AG08395 (cell line): ENCODE measurements at places on chromosomes 1 and 21.

DNA sequence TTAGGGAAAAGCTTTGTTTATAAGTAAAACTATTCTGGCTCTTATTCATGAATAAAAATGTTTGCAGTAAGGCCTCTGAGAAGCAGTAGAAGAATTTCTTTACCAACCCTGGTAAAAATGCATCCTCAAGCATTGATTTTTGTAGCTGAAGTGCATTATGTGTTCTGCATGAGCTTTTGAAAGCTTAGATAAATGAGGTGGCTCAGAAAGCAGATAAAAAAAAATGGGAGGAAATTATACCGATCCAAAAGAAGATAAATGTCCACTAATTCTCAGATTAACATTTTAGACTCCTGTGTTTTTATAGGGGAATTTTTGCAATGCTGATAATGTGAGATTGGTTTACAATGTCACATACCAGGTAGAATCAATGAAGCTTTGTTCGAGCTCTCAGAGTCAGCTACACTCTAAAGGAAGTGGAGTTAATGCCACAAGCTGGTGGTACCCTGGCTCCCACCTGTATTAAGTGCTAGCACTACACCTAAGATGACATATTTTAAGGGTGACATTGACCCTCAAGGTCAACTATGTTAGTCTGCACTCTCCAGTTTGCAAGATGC, 85.5 kb upstream of the SELENON start:
- no peak for DNase-seq

DNA sequence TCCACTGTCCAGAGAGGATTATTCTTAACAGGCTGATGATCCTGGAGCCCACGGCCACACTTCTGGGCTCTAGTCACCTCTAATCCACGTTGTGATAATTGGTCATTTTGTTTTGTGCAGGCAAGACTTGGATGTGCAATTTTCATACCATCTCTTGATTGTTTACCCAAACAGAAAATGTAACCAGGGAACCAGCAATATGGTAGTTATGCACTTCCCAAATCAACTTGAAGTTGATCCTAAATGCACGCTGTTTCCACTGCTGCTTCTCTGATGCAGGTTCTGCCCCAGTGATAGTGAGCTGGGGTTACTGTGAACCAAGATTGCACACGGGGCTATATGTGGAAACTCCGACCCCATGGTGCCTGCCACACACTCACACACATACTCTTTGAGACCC, 14.7 kb upstream of the KCNJ15 start:
- DNase-seq, result no peak

- peak; percentile 22 for DNase-seq
Measured at GRCh38 chr1:45442272-45442671, 48.7 kb downstream of the TESK2 start.

DNA sequence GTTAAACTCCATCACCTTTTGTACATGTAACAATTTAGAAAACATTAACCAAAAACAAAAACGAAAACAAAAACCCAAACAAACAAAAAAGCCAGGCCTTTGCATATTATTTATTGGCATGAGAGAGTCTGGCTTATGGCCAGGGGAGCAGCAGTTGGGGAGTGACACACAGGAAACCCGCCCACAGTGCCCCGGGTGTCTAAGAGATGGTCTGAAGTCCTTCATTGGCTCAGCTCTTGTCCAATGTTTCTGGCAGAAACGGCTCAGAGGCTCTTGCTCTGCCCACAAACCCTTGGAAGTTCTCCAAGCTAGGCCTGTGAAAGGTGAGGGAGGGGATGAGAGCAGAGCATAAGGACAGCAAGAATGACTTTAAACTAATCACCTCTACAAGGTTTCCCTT, 131.5 kb downstream of the CNIH3 start:
- DNase-seq, result peak; percentile 60

GRCh38 chr21:35346697-35347096, 297.6 kb upstream of the RUNX1 start:
- DNase-seq, result no peak

DNA sequence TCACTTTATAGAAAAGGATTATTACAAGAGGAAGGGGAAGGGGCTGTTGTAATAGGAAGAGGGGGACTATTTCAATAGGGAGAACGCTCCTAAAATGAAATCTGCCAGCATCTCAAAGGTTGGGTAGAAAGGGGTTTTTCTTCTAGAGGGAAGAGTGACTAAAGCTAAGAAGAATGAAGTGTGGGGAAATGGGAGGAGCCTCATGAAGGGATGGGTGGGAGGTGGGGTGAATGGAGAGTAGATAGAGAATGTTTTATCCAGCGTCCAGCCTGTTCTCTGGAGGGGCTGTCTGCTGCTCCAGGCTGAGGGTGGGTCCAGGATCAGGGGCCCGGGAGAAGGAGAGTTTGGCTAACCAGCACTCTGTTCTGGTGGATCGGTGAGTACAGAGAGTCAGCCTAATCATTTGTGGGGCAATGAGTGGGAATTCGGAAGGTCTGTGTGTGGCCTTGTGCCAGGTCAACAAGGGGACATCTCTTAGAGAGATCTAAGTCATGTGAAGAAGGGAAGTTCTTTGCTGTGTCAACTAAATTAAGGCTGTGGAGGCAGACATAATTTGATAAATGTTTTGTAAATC, 25.2 kb downstream of the VN1R5 start:
- DNase-seq, result no peak

DNA sequence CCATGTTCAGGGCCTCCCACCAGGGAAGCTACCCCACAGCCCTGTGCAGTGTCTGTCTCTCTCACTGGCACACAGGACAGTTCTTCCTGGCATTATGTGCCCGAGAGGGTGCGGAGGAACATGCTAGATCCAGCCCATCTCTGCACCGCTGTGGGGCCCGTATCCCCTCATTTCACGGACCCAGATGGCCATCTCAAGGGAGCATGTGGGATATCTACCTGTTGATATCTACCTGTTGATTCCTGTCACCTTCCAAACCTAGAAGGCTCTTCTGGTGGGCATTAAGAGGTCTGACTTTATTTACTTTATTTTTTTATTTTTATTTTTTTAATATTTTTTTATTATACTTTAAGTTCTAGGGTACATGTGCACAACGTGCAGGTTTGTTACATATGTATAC, 11.7 kb downstream of the PIK3CD start:
- no peak for DNase-seq

DNA sequence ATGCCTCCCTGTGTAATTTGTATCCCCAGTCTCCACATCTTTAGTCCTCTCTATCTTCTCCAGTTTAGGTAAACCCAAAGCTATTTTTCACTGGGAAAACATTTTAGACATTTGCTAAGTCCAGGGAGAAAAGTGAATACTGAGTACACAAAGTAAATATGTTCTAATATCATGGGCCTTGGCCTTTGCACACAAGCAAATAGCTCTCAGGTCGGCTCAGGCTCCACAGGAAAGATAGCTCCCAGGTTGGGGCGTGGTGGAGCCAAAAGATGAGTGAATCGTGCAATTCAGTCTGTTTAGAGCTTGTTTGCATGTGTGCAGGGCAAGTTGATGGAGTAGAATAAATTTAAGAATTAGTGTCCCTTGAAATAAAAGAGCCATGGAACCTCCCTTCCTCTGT, 7.9 kb downstream of the RGSL1 start:
- DNase-seq, result no peak
